ENCODE measurements at places on chromosomes 1 and 21.

DNA sequence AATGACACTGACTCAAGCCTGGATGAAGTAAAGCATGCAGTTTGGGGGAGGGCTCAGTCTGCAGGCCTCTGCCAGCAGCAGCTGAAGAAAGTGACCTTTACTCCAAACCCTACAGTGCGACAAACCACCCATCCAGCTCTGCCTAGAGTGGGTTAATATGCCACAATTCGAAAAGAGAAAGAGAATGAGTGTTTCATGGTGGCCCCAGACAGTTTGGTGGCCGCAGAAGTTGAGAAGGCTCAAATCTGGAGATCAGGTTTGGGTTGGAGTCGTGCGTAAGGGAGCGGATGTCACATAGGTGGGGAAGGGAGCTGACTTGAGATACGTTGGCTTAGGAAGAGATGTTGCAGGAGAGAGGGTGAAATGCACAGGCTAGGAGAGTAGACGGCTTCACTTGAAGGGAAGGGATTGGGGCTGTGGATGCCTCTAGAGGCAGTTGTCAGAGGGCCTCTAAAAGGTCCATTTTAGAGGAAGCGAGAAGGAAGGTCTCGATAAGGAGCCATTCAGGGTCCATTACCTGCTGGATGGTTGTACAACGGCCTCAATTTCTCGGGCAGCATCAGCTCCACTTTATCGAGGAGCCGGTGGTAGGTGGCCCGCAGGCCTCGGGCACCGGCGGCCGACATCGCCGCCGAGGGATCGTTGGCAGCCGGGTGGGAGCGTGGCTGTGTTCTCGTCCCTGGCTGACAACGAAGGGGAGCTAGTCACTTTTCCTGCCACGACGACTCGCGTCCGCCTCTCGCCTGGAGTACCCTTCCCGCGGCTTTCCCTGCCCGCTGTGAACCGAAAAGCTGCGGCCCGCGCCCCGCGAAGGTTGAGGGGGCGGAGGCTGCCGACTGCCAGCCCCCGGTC lies 1.0 kb upstream of the DCAF6 start:
- no peak for DNase-seq

GRCh38 chr1:225603538-225604354 lies 49.2 kb downstream of the ENAH start:
- DNase-seq, result no peak

- no peak for DNase-seq
These were observed 65.0 kb downstream of the KIRREL1 start for GRCh38 chr1:158058237-158058985.

GRCh38 chr1:200226268-200226968 lies 183.4 kb downstream of the ZNF281 start:
- no peak for DNase-seq

DNA sequence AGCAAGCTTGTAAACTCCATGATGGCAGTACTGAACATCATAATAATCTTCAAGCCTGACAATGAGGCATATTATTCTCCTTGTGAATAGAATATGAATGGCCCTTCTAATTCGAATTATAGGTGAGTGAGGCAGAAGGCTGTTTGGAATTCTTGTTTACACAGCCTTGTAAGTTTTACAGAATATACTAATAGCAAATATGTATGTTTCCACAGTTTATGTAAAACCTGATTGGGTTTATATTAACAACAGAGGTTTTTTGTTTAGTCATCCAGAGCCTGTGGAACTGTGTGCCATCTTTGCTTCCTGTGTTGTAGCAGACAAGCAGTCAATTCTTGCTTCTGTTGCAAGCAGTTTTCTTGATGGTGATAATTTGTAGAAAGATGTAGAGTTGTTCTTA lies 8.0 kb downstream of the OSBPL9 start:
- no peak for DNase-seq

- DNase-seq, result no peak
These were observed 91.9 kb downstream of the NFIA start for GRCh38 chr1:61174060-61174795.

- DNase-seq, result no peak
These were observed 88.5 kb upstream of the VAV3 start for GRCh38 chr1:108053270-108054013.

- no peak for DNase-seq
These were observed 61.8 kb downstream of the ITPKB start for GRCh38 chr1:226677027-226678020.

GRCh38 chr1:204763773-204764427 lies 78.4 kb upstream of the LRRN2 start:
- DNase-seq, result peak; percentile 63

DNA sequence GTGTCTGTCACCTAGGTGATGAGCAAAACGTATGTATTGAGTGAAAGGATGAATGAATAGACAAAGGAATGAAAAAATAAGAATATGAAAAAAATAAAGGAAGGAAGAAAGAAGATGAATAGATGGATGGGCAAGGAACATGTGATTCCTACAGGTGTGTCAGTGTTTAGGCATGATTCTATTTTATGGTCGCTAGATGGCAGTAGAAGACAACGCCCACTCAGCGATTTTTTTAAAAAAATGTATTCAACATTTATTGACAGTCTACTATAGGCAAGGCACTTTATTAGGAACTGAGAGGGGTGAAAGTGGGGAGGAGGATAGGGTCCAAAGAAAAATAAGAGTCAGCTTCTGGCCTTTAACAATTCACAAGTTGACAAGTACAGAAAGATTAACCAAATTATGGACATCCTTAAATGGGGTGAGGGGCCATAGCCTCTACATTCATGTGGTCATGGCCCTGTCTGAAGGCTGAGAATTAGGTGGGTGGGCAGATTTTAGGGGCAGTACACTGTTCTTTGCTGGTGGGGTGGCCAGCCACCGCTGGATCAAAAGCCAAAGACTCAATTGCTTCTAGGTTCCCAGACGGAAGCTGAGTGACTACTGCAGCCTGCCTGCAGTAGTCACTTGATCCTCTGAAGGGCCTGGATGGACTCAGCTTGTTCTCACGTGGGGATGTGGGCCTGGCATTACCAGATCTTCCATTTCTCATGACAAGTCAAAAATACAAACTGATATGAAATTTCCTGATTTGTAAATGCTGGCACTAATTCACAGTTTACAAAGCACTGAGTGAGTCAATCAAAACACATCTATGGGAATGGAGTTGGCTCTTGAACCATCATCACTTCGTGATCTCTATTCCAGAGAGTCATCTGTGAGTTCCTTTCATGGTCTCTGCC lies 83.9 kb downstream of the FASLG start:
- no peak for DNase-seq

- DNase-seq, result no peak
These were observed 29.9 kb downstream of the GIPC2 start for GRCh38 chr1:78075621-78076020.

DNA sequence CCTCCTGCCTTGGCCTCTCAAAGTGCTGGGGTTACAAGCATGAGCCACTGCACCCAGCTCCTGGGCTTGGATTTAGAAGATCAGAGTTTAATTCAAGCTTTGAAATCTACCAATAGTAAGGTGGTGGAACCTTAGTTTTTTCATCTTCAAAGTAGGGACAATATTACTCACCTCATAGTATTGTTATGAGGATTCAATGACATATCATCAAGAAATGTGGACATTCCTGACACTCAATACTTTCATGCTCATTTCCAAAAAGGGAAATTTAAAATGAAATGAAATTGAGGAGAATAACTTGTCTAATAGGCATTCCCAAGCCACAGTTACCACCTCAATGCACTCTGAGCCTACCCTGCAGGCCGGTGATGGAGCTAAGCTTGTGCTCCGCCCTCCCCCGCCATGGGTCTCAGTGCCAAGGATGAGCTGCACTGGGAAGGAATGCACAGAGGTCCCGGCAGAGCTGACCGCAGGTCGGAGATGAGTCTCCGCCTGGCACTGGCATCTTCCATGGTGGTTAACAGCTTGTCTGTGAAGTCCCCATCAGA lies 56.5 kb upstream of the BCAR3 start:
- DNase-seq, result no peak

- DNase-seq, result no peak
These were observed 22.9 kb downstream of the ADAM30 start for GRCh38 chr1:119873135-119874015.

- no peak for DNase-seq
These were observed 22.1 kb downstream of the RGS8 start for GRCh38 chr1:182662121-182662890.

- DNase-seq, result no peak
These were observed 10.0 kb upstream of the RAB7B start for GRCh38 chr1:206013026-206013795.

GRCh38 chr1:31814631-31815306 lies 1.1 kb downstream of the SPOCD1 start:
- DNase-seq, result no peak

DNA sequence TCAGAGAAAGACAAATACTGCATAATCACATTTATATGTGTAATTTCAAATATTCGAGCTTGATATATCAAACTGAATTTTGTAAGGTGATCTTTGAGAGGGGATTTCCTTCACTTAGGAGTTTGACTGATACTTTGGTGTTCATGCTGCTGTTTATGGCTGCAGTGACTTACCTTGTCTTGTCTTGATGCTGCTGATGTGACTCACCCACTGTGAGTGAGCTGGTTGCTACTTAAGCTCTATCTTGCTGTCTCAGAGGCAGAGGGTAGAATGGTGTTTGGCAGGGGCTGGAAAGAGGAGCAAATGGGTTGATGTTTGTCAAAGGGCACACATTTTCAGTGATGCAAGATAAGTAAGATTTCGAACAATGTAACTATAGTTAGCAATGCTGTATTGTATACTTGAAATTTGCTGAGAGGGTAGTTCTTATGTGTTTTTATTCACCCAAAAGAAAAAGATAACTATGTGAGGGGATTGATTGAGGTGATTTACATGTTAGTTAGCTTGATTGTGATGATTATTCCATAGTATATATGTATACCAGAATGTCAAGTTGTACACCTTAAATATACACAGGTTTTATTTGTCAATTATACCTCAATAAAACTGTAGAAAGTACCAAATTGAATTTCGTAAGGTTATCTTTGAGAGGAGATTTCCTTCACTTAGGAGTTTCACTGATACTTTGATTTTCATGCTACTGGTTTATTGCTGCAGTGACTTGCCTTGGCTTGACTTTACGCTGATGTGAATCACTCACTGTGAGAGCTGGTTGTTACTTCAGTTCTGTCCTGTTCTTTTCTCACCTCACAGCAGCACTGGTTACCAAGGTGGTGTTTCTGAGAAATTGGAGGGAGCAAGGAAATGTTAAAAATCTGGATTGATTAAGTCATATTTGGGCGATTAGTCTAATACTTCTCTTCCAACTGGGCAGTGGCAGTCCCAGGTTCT lies 94.5 kb upstream of the SLC5A9 start:
- DNase-seq, result no peak

DNA sequence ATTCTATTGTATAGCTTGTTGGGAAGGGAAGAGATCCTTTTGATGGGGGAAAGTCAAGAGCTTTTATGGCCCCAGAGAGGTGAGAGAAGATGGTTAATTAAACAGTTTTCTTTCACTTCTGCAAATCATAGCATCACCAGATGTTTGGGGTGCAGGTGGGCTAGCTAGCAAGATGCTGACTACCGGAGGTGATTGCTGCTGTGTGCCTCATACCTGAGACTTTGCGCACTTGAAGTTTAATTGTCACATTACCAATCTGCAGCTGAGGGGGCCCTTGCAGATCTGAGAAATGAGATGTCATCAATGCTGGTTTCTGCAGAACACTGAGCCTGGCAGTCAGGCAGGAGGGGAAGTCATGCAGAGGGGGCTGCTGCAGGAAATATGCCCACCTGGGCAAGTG lies 73.9 kb downstream of the SNRPE start:
- no peak for DNase-seq

DNA sequence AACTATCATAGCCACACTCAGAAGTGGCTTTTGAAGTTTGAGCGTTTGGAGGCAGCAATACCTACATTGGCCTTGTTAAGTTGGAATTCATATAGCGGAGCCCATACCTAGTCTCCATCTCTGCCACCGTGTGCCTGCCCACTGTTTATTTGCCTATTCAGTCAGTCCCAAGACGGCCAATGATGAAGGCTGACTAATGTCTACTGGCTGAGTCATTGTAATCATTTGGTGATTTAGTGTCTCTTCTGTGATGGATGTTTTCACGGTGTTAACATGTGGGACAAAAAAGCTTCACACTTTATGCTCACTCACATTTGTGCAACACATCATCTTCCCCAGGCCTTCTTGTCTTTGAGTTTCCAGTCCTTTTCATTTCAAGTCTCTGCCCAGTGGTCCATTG lies 92.6 kb upstream of the PBX1 start:
- DNase-seq, result no peak

GRCh38 chr1:86419277-86419903 lies 4.6 kb upstream of the CLCA2 start:
- peak; percentile 7 for DNase-seq

DNA sequence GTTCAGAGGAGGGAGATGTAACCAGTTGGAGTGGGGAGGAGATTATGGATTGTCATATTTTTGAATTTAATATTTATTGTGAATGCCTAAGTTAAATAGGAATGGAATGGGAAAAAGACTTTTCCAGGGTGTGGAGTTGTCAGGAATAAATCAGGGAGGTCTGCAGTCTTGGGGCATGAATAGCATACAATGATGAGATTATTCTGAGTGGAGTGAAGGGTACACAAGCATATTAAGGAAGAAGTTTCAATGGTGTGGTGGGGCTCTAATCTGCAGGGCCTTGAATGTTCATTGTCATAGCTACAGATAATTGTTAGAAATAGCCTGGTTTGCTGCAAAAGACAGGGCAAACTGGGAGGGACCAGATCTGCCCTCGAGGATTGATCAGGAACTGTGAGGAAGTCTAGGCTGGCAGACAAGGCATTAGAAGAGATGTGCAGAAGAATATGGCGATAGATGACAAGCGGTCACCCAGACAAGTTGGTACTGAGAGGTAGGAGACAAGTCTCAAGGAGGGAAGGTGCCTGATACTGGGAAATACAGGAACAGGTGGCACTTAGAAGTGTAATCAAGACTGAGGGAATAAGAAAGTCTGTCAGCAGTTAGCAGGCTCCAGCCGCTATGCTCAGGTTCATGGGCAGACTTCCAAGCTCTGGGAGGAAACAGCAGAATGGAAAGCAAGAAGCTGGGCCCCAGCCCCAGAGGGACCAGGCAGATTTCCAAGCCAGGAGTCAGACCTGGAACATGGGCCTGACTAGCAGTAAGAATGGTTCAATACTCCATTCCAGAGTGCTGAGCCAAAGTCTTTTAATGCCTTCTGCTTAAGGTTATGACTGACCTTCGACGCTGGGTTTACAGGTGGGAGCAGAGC lies 20.9 kb upstream of the RGL1 start:
- DNase-seq, result no peak

DNA sequence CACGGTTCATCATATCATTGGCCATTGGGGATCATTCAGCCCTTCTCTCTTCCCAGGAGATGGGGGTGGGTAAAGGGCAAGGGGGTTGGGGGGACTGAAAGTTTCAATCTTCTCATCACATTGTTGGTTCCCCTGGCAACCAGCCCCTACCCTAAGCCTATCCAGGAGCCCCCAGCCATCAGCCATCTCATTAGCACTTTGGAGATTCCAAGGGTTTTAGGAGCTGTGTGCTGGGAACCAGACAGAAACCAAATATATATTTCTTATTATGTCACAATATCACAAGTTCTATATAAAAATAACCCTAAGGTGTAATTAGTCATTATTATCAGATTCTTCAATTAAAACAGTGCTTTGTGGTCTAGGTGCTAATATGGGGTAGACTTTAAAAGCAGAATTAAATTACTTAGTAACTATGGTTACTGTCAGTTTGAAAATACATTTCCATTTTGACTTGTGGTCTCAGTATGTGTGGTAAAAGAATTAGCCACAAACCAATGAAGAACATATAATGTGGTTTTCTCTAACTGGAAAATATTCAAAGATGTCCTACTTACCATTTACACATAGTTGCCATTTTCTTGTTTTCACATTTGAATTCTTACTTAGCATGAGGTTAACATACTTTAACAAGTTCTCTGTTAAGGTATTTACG lies 28.1 kb downstream of the IL23R start:
- no peak for DNase-seq

- DNase-seq, result no peak
These were observed 113.8 kb downstream of the SYF2 start for GRCh38 chr1:25118546-25118945.

- DNase-seq, result no peak
These were observed 207.6 kb upstream of the TMEM51 start for GRCh38 chr1:14946011-14946359.

Data from GM18507 (cell line).